ENCODE measurements at places on chromosomes 6 and 20.

DNA sequence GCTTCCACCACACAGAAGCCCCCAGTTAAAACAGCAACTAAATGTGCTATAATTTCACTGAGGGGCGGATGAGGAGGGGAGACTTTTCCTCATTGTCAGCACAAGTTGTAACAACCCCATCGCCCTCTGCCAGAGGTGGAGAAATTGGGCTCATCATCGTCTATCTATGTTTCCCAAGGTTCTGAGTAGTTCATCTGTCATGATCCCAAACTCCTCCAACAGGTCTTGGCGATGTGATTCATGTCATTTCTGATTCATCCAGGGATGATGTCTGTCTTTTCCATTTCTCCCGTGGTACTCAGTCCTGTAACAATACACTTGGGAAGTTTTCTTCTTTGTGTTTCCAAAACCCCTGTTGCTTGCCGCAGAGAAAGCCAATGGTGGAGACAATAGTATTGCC is 51.0 kb downstream of the TFAP2A start:
- no peak for DNase-seq

DNA sequence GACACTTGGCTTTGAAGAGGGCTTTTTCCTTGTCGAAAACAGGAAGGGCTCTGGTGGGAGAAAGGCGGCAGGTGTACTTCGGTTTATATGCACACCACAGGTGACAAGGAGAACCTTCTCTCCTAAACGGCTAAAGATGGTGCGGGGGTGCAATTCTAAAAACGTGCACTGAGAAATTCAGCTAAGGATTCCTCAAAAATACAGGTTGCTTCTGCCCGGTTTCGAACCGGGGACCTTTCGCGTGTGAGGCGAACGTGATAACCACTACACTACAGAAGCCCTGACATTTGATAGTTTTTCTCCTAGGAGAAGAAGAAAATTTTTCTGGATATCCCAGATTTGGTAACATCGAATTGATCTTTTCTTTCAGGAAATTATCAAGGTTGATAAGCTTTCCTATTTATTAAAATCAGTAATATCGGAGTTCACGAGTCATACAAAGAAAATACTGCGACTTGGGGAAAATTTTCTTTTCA is 32.0 kb downstream of the POM121L2 start:
- DNase-seq = peak; percentile 20

DNA sequence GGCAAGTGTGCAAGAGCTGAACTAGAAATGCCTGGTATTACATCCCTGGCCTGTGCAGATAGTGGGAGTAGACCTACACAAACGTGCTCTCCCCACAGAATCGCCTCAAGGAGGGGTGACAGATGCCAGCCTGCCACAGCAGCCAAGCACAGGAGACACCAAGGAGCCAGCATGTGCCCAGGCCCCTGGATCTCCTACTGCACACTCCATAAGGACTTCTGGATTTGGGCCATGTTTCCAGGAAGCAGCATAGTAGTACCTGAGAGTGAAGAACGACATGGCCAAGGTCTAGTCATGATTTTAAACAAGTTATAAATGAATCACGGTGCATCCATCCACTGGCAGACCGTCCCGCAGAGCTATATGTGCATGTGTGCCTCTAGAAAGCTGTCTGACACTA is 232.2 kb downstream of the SYNDIG1 start:
- no peak for DNase-seq

DNA sequence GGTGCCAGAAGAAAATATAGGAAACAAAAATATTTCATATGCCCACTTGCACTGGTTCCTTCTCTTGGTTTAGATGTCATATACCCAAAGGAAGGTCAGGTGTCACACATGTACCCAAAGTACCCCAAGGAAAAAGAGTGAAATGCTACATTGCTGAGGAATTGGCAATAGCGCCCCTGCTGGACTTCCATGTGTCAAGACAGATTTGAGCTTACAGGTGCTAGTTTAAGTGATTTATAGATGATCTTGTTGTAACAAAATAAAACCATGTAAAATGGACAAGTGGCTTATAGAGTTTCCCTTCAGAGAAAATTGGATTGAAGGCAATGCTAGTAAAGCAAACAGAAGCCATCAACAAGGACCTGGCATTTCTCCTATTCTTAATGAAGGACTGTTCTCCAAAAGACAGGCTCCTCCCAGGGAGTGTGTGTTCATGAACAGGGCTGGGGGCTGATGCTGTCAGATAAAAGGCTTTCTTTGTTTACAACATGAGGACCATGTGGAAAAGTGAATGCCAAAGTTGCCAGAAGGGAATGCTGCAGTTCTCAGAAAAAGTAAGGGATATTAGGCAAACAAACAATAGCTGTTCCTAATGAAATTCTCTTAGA is 64.3 kb upstream of the PAK5 start:
- no peak for DNase-seq

DNA sequence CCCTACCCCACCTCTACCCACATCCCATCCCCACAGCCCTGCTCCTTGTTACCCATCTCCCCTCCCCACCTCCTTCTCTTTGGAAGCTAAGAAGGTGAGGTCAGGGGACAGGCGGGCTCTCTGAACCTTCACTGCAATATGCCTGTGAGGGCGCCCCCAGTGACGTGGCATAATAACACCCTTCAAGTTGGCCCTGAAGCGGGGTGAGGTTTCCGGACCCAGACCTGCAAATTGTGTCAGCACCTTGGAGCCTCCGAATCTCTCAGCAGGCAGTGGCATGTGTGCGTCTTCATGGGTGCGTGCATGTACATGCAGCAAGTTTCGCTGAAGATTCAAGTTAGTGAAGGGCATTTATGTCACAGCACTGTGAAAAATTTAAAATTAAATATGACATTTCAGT is 114.6 kb downstream of the SOBP start:
- DNase-seq = no peak
